ENCODE measurements at places on chromosomes 4 and X. TPM values are rescaled to one million over a fixed set of nuclear protein-coding genes. Genes with fewer than 3 reads are reported as not detected.

DNA sequence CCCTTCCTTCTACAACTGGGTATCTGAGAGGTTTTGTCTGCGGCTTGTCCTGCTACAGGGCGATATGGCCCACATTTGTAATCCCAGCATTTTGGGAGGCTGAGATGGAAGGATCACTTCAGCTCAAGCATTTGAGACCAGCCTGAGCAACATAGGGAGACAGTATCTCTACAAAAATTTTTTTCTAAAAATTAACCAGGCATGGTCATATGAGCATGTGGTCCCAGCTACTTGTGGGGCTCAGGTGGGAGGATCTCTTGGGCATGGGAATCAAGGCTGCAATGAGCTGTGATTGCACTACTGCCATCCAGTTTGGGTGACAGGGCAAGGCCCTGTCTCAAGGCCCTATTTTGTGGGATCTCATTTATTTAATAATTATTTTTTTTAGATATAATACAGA, 420.6 kb upstream of the PABPC4L start:
- no peak for DNase-seq

VSIG4 gene
- total RNA-seq = not detected

DNA sequence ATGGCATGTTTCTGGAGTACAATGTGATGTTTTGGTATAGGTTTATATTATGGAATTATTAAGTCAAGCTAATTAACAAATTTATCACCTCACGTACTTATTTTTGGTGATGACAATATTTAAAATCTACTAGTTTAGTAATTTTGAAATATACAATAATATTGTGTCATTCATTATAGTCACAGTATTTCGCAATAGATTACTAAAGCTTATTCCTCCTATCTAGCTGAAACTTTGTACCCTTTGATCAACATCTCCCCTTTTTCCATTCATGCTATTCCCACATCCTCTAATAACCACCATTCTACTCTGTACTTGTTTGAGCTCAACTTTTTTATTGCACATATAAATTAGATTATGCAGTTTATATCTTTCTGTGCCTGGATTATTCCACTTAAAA, 164.8 kb upstream of the SPANXN4 start:
- DNase-seq = no peak

GRCh38 chr4:59063015-59063720, 1953.0 kb upstream of the IGFBP7 start:
- DNase-seq = no peak

GRCh38 chr4:76499461-76499860, 64.4 kb downstream of the SHROOM3 start:
- DNase-seq = no peak

SFRP2 gene
- total RNA-seq = 5.9 TPM

Measured in type B pancreatic cell (in vitro differentiated cells).